ENCODE measurements at places on chromosomes 16 and 17. TPM values are rescaled to one million over a fixed set of nuclear protein-coding genes. Genes with fewer than 3 reads are reported as not detected.

Gene TVP23A
- not detected for total RNA-seq

Gene C17orf78
- total RNA-seq = not detected

Gene ITPRIPL2
- total RNA-seq = 29.0 TPM

Gene IL17C
- total RNA-seq = not detected

DNA sequence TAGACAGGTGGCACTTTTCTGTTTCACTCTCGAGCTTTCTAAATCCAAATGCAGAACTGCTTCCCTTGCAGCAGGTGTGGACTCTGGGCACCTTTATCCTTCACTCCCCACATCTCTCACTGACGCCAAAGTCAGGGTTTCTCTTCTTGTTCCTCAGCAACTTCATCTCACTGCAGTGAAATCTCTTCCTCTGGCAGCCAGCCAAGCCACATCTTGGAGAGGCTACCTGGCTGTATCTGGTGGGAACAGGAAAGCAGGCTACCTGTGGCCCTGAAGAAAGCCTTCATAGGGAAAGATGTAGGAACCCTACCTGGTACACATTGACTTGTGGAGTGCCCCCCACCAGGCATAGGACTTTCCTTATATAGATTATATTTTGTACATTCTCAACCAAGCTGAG, 159.1 kb downstream of the UTP18 start:
- DNase-seq = no peak

- DNase-seq = no peak
Measured at GRCh38 chr16:26058326-26058725, 366.6 kb downstream of the HS3ST4 start.

GRCh38 chr17:75812096-75813013, 27.7 kb downstream of the UNK start:
- no peak for DNase-seq

DNA sequence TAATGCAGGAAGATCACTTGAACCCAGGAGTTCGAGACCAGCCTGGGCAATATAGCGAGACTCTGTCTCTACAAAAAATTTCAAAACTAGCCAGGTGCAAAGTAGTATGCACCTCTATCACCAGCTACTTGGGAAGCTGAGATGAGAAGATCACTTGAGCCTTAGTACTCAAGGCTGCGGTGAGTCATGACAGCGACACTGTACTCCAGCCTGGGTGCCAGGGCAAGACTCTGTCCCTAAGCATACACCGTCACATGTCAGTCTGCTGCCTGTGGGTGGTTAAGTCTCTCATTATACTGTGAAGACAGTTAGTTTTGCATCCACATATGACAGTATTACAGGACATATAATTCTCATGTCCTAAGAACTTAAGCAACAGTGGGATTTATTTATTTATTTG, 21.8 kb downstream of the NMRAL1 start:
- DNase-seq = no peak

DNA sequence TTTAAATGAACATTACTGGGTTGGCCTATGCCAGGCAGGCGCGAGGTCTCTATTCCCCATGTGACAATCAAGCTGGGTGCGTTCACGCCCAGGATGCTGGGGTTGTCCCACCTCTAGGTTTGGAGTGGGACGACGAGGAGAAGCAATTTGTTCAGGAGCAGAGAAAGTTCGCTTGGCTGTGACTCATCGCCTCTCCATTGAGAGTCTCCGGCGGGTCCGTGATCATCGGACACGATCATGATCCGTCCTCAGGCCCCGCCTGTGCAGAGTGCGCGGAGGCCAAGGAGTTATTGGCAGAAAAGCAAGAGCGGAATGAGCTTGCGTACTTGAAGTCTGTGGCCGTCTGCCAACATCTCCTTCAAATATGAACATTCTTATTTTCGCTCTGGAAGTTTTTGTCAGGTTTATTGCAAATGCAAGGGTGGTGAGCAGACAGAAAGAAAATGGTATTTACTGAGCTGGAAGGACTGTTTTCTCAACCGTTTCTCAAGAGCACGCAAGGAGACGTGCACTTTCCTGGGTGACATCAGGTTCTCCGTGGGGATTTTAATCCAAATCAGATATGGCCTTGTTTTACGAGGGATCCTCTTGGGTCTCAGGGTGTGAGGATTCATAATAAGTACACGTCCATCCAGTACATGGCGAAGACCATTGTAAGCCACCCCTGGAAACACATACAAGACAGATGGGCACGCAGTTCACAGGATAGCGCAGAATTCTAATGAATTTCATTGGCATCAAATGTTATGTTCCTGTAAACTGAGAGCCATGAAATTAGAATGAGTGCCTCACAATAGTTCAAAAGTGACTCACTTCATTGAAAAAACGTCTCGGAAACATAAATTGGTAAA, 70.1 kb upstream of the CREBBP start:
- no peak for DNase-seq

GRCh38 chr17:69539274-69539673, 124.8 kb downstream of the MAP2K6 start:
- no peak for DNase-seq

DNA sequence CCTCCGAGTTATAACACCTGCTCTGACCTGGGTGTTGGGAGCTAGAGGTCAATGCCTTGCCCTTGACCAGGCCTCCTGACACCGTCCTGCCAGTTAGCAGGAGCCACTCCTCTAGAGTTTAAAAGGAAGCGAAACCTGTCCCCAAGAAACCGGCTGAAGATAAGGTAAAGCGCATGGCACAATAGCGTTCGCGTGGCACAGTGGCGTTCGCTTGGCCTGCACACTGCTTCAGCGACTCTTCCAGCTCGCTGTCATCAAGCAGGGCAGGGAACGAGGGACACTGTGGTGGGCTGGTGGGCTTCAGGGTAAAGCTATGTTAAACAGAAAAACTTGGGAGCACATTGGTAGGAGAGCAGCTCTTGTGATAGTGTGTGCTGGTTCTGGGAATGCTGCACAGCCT, 28.2 kb upstream of the ETV4 start:
- no peak for DNase-seq

GRCh38 chr17:4195306-4195705, 52.3 kb downstream of the CYB5D2 start:
- DNase-seq = peak; percentile 84

DNA sequence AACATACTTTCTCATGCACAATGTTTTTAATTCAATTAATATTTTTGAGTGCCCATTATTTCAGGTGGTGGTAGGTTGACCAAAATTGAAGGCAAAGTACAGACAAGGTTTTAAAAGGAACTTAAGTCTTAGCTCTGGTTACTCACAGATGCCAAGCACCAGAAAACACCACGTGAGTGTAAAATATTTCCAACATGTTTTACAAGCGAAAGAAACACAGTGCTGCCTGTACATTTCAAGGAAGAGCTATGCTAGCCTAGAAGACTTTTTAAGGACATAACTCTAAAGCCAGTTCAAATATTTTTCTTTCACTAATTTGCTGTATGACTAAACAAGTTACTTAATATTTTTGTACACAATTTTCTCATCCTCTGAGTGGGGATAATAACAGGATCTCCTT, 736.4 kb upstream of the GOT2 start:
- no peak for DNase-seq

DNA sequence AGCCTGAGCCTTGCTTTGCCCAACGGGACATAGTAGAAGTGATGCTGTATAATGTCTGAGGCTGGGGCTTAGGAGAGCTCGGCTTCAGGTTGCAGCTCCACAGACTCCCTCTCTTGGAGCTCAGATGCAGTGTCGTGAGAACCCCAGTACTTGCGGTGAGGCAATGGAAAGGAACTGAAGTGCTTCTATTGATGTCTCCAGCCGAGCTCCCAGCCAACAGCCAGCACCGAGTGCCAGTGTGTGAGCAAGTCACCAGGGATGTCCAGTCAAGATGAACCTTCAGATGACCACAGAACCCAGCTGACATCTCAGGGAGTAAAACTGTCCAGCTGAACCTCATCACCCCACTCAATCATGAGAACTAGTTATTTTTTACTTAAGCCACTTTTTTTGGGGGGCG, 268.1 kb downstream of the IRF8 start:
- DNase-seq = no peak

- no peak for DNase-seq
Measured at GRCh38 chr16:66651965-66652364, 44.6 kb downstream of the CMTM4 start.

Data from HT1080 (cell line).